CD8-positive, alpha-beta memory T cell (primary cell): ENCODE measurements at places on chromosomes 3 and 15. TPM values are rescaled to one million over a fixed set of nuclear protein-coding genes. Genes with fewer than 3 reads are reported as not detected.
A peak's percentile ranks its signal among the peaks of the same experiment; 100 is the strongest.

AGBL1 gene
- not detected for total RNA-seq

GPR156 gene
- 0.04 TPM for total RNA-seq

EFHB gene
- total RNA-seq: 1.3 TPM

DNA sequence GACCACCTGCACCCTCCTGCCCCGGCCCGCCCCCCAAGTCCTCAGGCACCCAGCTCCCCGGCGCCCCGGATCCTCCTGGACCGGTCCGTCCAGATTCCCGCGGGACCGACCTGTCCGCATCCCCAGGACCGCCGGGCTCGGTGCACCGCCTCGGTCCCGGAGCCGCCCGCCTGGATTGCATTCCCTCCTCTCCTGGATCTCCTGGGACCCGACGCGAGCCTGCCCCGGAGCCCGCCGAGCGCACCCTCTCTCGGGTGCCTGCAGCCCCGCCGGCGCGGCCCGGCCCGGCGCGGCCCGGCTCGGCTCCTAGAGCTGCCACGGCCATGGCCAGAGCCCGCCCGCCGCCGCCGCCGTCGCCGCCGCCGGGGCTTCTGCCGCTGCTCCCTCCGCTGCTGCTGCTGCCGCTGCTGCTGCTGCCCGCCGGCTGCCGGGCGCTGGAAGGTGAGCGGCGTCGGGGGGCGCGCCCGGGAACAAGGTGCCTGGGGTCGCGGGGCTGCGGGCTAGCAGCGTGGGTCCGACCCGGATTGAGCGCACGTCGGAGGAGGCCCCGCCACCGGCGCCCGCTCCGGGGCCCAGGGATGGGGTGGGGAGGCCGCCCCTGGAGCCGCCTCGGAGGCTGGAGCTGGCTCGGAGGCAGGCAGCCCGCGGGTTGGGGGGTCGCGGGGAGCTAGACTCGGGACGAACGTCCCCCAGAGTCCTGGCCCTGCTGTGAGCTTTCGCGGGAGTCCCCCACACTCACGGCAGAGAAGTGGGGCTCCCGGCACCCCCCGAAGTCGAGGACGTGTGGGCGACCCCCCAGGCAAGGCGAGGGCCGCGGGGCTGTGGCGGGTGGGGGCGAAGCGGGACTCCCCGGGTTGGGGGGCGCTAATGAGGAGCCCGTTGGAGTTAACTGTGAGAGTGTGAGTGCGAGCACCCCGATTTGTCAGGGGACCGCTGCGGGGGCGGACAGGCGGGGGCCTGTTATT lies 610 bp downstream of the EPHB3 start:
- DNase-seq: no peak

GRCh38 chr3:186322761-186323160 lies 39.3 kb downstream of the DGKG start:
- DNase-seq: no peak

DNA sequence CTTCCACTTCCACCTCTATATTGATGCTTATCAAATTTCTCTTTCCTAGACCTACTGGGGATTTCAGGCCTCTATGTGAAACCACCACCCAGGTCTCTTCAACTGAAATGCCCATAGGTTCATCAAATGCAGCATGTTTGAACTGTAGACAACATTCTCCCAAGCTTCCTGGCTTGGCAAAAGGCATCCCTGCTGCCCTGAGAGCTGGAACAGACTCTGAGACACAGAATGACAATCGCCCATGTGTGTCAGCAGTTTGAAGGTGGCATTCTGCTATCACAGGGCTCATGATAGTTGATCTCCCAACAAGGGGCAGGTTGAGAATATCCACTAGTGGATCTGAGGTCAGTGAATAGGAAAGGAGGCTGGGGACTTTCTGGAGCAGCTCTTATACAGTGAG lies 200.7 kb downstream of the RPLP1 start:
- DNase-seq: no peak

GRCh38 chr15:97014001-97014400 lies 683.5 kb downstream of the NR2F2 start:
- no peak for DNase-seq

- no peak for DNase-seq
Measured at GRCh38 chr15:59051873-59052861, 52.8 kb upstream of the CCNB2 start.

- DNase-seq: peak; percentile 99
Measured at GRCh38 chr3:15601399-15602145, at the start of the genes BTD and HACL1. Gene BTD, plus strand, starts transcription at chr3:15601745. Its CDS starts 33,695 bp downstream, at chr3:15635440. Gene HACL1, minus strand, starts transcription at chr3:15601569. Its CDS starts 106 bp downstream, at chr3:15601463.

- no peak for DNase-seq
Measured at GRCh38 chr15:30036036-30036703, 46.6 kb upstream of the GOLGA8J start.

DNA sequence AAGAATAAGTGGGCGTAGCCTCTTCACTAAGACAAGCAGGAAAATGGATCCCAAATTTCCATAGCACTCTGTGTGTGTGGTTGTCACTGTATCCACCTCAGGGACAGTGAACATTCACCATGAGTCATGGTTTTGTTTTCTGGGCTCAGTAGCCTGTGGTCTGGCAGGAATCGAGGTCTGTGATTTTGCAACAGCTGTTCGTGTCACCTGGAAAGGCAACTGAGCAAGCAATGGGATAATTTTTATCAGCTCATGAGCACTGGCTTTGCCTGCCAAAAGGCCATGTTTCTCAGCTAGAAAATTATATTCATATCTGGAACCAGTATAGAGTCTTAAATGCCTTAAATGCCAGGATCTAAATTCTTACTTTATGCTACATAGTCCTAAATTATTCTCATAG lies 60.9 kb downstream of the STRIT1 start:
- DNase-seq: no peak

- no peak for DNase-seq
Measured at GRCh38 chr3:158105710-158106253, 438 bp downstream of the SHOX2 start.

- DNase-seq: no peak
Measured at GRCh38 chr15:92438471-92438870, 44.8 kb downstream of the ST8SIA2 start.

DNA sequence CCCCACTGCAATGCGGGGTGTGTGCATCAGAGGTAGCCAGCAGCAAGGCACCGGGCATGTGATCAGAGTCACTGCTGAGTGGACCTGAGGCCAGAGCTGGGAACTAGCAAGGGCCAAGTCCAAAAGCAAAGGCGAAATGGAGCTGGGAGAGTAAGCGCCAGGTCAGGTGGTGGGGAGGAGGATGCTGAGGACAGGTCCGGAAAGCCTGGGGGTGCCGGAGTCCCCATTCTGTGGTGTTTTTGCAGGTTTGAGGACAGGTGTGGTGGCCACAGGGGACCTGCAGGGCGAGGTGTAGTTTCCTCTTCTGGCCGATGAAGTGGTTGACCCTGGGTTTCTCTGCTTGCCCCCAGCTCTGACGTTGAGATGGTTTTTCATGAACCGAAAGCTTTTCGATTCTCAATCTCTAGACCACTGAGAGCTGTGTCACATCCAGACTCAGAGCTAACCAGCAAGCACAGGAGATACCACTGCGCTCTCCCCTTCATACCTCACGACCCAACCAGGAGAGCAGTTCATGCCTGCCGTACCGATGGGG lies 35.0 kb upstream of the HES1 start:
- DNase-seq: no peak

- no peak for DNase-seq
Measured at GRCh38 chr3:53671192-53671960, 174.8 kb downstream of the CHDH start.

DNA sequence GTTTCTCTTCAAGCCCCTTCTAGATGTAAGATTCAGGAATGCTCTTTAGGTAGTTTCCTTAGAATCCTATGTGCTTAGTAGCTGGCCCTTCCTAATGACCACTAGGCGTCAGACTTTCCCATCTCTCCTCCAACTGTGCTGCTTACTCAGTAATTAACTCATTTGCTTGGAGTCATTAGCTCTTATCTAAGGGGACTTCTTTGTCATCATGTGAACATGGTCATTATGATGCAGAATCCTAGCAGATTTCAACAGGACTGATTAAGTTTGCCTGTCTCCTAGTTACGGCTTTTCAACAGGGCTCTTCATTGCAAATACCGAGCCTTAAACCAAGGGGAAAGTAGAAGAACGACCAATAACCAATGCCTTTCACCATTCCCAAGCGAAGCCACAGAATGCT lies 46.4 kb downstream of the GJD2 start:
- DNase-seq: no peak
